ENCODE measurements at places on chromosomes 6 and 20.

GRCh38 chr6:32581315-32582095, 8.1 kb downstream of the HLA-DRB1 start:
- DNase-seq = no peak

DNA sequence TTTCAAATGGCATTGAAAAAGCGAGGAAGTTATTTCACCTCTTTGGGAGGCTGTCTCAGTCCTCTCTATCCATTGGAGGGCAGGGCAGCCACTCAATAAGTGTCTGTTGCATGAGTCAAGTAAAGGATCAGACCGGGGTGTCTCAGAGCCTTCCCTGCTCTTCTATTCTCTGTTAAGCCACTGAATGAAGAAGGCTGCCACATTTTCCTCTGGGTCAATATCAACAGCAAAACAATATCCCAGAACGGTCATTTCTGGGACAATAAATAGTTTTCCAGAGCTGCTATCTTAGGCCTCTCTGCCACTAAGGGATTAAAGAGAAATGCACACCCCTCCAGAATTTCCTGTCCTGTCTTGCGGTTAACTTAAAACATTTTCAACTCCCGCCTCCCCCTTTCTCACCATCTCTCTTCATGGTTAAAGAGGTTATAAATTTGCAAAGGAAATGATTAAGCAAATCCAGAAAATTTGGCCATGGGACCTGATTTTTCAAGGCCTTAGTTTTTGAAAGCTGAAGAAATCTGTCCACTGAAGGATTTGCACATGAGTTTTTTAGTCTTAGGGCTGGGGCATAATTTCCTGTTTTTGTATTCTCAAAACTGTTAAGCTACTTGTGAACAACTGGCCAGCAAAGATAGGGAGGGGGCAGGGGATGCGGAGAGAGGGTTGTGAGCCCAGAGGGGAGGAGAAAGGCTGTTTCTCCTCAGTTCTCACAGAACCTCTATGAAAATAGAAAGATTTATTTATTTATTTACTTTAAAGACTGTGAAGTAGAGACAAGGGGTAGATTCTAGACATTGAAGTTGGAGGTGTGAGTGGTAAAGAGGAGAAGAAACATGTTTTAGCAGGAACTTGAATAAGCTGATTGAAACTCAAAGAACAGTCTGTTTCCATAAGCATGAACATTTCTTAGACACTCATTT, 135.7 kb downstream of the BCAS1 start:
- no peak for DNase-seq

DNA sequence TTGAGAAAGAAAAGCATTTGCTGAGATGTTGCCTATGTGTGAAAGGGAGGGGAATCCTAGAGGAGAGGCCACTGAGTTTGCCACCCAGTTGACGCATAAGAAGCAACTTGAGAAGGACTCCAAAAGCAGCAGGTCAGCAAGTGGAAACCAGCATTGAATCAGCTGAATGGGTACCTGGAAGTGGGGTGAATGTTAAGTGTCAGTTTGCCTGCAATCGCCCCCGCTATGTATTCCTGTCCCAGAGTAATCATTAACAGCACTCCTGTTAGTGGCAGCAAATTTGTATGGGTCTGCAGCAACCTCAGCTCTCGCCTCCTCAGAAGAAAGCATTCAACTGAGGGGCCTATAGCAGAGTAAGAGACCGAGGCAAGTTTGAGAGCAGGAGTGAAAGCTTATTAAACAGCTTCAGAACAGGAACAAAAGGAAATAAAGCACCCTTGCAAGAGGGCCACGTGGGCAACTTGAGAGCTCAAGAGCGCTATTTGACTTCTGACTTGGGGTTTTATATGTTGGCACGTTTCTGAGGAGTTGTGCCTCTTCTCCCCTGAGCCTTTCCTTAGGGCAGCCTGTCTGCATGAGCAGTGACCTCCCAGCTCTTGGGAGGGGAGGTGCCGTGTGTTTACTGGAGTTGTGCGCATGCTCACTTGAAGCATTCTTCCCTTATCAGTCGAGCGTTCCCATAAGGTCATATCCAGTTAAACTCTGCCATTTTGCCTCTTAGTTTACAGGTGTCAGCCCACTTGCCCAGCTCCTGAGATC, 122.6 kb upstream of the PHACTR1 start:
- DNase-seq = no peak

DNA sequence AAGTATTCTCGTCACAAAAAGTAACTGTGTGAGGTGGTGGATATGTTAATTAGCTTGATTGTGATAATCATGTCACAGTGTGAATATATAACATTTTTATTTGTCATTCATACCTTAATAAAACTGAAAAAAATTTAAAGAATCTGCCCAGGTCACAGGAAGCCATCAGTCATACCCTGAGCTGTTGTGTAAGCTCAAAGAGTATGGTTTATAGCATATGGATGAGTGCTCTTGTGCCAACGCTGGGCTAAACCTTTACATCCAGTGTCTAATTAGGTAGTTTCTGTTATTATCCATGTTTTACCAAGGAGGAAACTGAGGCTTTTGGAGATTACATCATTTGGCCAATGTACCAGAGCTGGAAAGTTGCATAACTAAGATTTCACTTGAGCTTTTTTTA, 11.4 kb downstream of the PKIG start:
- no peak for DNase-seq

DNA sequence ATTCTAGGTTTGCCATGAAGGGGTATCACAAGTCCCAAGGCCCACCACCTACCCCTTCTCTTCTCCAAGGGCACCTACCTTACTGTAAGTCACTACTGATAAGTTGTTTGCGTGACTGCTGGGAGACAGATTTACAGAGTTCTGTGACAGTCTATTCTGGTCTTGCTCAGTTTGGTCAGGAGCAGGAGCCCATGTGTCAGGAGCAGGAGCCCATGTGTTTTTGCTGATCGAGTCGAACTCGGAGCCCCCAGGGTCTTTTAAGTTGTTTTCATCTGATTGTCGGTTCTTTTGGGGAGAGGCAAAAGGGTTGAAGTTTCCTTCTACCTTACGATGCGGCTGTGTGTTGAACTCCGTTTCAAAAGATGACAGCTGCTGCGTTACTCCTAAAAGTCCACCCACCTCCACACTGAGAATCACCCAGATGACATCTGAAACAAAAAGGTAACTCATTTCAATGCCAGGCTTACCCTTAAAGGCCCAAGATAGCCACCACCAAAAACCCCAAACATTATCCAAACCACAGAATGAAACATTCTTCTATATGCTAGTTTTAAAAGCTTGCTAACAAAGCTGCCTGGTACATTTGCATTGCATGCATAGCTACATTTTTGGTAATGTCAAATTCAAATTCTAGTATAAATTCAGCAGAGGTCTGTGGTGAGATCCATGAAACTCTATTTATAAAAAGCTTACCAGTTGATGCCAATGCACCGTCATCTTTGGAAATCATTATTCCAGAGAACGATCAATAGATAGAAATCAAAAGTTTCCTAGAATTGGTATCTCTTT, 50.5 kb upstream of the SPDEF start:
- DNase-seq = no peak

GRCh38 chr20:58900397-58900796, 47.9 kb downstream of the GNAS start:
- no peak for DNase-seq

GRCh38 chr6:22231616-22232015, 65.2 kb downstream of the PRL start:
- DNase-seq = no peak

- no peak for DNase-seq
Measured at GRCh38 chr20:549722-550496, 6.3 kb upstream of the CSNK2A1 start.

GRCh38 chr6:7765575-7766325, 39.9 kb downstream of the BMP6 start:
- DNase-seq = no peak

DNA sequence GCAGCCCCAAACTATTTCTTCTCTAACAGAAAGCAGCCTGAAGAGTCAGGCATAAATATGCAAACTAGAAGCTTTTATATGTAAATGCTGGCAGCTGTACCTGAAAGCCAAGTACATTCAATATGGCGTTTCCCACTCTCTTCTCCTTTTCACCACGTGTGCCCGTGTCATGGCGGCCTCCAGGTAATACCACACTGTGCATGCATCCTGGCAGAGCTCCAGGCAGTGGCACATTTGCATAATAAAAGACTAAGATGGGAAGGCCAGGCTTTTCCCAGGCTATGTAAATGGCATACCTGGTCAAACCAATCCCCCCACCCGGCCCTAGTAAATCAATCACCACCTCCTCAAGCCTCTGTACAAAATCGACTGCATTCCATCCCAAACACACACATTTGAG, 120.6 kb downstream of the MMUT start:
- DNase-seq = no peak

DNA sequence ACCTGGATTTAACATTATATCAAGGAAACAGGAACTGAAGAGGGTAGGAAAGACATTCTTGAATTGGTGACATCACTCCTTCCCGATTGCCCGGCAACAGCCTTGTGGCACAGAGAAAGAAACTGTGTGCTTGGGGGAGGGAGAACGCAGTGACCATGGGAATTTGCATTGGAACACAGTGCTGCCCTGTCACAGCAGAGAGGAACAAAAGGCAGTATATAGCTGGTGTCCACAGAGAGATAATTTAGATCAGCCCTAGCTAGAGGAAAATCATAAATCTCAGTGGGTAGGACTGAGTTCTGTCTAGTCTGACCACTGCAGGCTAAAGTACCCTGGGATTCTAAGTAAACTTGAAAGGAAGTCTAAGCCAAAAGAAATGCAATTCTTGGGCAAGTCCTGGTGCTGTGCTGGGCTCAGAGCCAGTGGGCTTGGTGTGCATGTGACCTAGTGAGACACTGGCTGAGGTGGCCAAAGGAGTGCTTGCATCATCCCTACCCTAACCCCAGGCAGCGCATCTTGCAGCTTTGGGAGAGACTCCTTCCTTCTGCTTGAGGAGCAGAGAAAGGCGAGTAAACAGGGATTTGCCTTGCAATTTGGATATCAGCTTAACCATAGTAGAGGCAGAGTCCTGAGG, 697.6 kb downstream of the HACE1 start:
- DNase-seq = no peak

DNA sequence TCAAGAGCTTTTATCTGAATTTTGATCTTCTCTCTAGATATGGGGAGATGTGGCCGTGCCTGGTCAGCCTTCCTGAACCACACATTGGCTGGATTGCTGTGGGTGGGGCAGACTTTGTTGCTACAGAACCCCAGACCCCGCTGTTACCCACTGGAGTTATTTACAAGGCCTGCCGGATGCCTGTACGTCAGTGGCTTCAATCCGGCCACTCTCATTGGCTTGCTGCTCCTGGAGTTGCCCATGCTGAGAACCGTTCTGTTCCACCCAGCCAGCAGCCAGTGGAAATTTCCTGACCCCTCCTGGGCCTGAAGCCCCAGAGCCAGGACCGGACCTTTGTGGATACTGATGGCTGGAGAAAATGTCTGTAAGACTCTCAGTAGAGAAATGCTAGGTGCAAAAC, 101.9 kb downstream of the TFAP2C start:
- DNase-seq = no peak

DNA sequence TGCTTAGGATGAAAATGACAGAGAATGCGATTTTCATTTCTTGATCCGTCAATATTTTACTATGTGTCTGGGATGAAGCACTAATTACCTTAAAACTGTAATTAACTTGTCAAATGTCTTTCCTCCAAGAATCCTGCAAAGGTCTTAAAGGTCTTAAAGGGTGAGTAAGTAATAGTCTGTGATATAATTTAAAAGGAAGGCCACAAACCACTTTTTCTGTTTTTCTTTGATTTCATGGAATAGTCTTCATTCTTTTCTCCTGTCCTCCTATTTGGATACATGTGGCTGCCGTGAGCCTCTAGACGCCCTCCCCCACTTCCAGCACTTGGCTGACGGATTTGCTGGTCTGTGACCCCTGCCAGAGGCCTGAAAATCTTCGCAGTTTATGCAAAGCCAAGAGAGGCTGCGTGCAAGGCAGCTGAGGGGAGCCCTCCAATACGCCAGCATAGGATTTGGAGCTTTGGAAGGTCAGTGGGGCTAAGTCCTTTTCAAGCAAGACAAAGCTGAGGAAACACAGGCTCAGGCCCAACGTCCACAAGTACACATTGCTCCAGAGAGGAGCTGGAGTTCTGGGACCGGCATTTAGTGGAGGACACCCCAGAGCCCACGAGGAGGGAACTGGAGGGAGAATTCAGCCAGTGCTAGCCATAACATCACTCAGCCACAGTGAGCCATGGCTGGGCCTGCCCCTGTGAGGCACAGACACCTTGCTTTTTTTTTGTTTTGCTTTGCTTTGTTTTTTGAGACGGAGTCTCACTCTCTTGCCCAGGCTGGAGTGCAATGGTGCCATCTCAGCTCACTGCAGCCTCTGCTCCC, 382.6 kb downstream of the SMOC2 start:
- peak; percentile 74 for DNase-seq

DNA sequence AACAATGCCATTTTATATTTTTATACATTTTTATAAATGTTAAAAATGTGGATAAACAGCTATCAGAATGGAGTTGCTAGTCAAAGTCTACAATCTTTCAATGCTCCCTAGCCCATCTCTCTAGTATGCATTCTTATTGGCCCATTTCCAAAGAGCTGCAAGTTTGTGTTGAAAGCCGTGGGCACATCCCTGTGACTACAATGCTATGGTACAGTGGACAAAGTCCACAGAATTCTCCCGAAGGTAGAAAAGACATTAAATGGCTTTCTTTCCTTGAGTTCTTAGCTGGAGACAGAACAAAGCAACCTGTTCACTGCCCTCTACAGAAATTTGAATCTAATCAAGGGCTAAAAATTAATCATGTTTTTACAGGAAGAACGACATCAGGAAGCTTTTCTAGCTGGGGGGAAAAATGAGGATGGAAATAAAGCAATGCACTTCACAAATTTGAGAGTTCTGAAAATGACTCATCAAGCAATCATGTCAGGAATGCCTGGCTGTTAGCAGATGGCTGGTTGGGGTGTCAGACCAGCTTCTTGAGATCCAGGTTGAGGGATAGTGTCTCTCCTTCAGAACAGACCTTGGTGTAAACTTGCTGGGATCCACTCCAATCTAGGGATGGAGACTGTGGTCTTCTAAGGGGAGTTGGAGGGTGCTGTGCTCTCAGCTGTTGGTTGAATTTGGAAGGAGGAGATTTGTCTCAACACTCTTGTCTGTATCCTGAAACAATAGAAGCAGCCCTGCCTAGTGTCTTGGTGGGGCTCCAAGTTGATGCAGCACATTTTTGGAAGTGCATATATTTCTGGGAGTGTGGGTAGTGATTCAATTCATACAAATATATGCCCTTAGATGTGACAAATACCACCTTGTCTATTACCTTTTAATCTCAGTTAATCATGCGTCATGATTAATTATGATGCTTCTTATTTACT, 143.4 kb upstream of the PHACTR1 start:
- no peak for DNase-seq

DNA sequence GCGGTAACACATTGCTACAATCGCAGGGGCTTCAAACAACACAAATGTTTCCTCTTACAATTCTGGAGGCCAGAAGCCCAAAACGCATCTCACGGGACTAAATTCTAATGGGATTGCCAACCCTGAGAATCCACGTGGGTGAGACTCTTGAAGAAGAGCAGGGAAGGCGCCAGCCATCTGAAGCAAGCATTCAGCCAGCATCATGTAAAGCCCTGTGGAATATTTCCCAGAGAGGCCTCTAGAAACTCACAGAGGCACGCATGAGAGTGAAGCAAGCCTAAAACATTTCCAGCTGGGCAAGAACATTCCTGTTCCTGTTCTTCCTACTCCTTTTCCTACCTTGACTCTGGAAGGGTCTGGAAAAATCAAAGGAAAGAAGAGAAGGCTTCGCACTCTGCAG, 19.6 kb upstream of the FNDC1 start:
- no peak for DNase-seq

GRCh38 chr20:36881888-36882287, 6.0 kb downstream of the TLDC2 start:
- no peak for DNase-seq

Measured in ecto neural progenitor cell (in vitro differentiated cells).